ENCODE measurements at places on chromosomes 16 and 17. TPM values are rescaled to one million over a fixed set of nuclear protein-coding genes. Genes with fewer than 3 reads are reported as not detected.

The CD300LB gene
- total RNA-seq, result not detected

The CHST4 gene
- total RNA-seq, result not detected

The TMIGD1 gene
- total RNA-seq, result not detected

The CIBAR2 gene
- total RNA-seq, result not detected

- no peak for DNase-seq
Measured at GRCh38 chr16:28597692-28598261, 927 bp upstream of the SULT1A2 start.
